CD4-positive, alpha-beta T cell treated with Interleukin-15 for 1 hour (primary cell): ENCODE measurements at places on chromosomes 16 and 17.

DNA sequence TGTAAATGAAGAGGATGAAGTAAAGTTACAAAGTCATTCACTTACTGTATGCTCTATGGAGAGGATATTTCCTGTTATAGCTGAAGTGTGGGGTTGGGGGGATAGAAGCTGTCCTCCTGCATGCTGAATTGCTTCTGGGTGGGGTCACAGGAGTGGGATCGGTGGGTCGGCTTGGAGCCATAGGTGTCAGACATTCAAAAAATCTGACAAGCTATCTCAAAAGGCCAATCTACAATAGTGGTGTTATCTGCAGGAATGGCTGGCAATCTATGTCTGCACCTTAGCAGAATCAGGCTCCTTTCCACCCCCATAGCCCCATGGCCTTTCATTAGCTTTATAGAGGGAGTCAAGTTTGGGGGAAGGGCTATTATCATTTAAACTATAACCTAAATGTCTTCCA lies 104.9 kb downstream of the ABCC12 start:
- no peak for DNase-seq

- no peak for DNase-seq
These were observed 664.5 kb upstream of the SALL1 start for GRCh38 chr16:51815523-51815922.

- DNase-seq: peak; percentile 57
These were observed 10.1 kb upstream of the SLC16A5 start for GRCh38 chr17:75077496-75078283.

DNA sequence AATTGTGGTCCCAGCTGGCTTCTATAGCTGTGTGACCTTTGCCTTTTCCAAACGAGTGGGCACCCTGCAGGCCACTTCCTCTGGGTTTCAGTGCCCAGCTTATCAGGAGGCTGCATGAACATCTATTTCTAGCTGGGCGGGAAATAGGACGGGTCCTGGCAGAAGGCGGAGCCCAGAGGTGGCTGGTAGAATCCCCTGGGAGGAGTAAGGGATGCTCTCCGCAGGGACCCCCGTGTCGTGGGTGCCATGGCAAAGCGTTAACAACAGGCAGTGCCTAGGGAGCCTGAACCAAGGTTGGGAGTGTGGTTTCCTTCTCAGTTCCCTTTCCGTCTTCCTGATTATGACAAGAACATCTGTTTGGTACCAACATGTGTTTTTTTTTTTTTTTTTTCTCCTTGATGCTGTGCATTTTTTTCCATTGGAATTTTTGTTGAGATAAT lies 58.2 kb downstream of the PLCG2 start:
- DNase-seq: no peak

- DNase-seq: no peak
These were observed 22.9 kb downstream of the SLFN12L start for GRCh38 chr17:35514564-35514963.

- DNase-seq: no peak
These were observed 7.8 kb upstream of the ZNF200 start for GRCh38 chr16:3242709-3243108.

DNA sequence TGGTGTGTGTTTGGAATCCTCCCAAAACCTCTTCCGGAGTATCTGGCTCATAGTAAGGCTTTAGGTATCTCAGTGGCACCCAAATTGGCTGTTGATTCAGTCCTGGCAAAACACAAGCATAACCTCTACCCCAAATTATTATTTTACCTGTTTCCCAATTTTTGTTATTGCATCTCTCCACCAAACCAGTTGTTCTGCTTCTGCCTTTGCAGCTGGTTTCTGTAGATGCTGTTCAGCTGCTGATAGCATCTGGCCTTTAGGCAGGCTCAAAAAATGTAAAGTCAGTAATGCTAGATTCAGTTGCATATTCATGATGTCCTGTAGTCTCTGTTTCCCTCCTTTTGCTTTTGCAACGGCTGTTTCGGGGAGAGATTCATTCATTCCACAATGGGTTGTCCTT lies 33.8 kb downstream of the ATF7IP2 start:
- DNase-seq: no peak
